ENCODE measurements at places on chromosomes 2 and 18. TPM values are rescaled to one million over a fixed set of nuclear protein-coding genes. Genes with fewer than 3 reads are reported as not detected.

DNA sequence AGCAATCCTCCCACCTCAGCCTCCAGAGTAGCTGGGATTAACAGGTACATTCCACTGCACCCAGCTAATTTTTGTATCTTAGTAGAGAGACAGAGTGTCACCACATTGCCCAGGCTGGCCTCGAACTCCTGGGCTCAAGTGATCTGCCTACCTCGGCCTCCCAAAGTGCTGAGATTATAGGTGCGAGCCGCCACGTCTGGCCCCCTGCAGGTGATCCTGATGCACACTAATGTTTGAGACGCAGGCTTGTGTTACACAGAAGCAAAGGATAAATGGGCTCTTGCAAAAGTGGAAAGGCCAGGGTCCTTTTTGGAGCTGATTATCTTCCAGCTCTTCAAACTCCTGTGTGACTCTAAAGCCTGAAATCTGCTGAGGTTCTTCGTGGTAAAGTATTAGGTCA, 84.2 kb downstream of the TGFA start:
- H3K27ac ChIP-seq: no peak overlapping the region
- no peaks in the 10 kb centered on the region for H3K27me3 ChIP-seq
- no peaks in the 10 kb centered on the region for H3K4me1 ChIP-seq
- DNase-seq: no peak

DNA sequence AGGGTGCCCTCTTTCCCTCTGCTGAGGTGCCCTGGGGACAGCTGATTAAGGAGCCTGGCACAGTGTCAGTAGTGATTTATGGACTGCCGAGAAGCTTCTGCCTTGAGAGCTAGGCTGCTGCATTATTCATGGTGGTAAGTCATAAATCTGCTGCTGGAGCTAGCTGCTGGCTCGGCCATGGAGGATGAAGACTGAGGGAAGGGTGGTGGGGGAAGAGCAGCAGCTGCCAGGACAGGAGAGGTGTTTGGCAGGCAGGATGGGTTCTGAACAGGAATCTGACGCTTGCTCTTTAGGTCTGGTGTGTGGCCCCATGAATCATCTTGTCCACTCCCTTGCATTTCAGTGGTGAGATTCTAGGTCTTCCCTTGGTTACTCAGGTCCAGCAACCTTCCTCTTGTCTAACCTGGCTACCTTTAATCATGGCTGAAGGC, 296.3 kb downstream of the DYSF start:
- no peak for DNase-seq
- H3K4me3 ChIP-seq: no peak overlapping the region
- no peaks in the 10 kb centered on the region for H3K27me3 ChIP-seq

GRCh38 chr2:107618769-107619168, 207.9 kb upstream of the RGPD4 start:
- no peak overlapping the region for H3K4me3 ChIP-seq
- H3K36me3 ChIP-seq: no peaks in the 10 kb centered on the region

The TUBA4B gene
- polyA plus RNA-seq: 1.1 TPM
